ENCODE measurements at places on chromosomes 5 and 9.

DNA sequence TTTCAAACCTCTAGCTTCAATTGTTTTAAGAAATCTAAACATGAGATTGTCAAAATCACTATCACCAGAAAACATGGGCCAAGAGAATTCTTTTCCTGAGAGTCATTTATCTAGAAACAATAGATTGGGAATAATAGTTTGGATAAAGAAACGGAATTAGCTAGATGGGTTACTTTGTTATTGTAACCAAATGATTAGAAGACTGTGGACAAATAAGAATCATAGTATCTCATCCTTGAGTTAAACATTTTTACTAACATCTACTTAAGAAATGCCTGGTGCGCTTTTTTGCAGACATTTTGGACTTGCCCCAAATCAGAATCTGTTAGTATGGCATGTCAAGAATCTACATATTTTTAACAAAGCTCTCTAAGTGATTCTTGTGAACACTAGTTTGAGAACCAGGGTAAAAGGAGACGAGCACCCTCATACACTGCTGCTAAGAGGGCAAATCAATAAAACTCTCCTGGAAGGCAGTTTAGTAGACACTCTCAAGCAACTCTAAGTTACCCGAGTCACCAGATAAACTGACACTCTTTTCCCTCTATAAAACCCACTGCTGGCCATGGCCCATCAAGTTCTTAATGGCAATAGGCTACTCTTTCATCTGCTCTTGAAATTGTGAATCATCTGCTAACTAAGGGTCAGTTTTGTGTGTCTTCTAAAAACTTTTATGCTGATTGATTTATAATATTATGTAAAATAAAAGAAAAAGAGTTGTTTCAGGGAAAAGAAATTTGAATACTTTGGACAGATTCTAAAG is 39.1 kb downstream of the TPD52L3 start:
- no peak for DNase-seq

GRCh38 chr9:84485539-84485938 is 145.0 kb upstream of the SLC28A3 start:
- DNase-seq = no peak

DNA sequence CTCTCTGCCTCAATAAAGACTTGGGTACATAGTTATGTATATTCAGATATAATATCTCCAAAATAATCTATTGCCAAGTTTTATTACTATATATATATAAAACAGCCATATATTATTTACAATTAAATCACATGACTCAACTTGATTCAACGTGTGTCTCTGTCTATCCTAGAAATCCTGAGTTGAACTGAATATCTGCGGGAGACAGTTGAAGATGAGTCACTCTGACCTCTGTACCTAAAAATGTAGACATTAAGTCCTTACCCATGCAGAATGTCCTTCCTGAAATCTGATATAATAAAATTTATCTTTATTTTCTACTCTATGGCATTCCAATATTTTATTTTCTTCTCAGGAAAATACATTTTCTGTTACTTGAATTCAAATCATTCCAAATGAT is 218.2 kb upstream of the PRDM9 start:
- DNase-seq = no peak

- DNase-seq = no peak
These were observed 167.6 kb downstream of the NFIB start for GRCh38 chr9:14146201-14146874.

GRCh38 chr9:68426755-68427154 is 70.3 kb downstream of the PGM5 start:
- DNase-seq = no peak

DNA sequence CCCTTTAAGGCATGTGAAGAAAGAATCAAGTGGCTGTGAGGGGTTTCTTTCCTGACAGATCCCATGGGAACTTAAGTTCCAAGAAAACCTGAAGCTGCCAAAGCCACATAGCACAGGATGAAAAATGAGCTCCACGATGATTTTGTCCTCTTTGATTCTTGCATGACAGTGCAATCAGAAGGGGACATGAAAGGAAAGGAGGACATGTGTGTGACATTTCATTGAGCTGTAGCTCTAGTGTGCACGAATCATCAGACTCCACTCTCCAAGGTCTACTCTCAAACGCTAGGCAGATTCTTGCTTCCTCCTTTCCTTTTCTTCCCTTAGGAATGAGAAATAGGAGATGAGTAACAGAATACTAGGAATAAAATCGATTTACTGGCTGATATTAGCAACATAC is 142.0 kb downstream of the ZNF608 start:
- no peak for DNase-seq

GRCh38 chr5:135340568-135340967 is 58.5 kb downstream of the MACROH2A1 start:
- no peak for DNase-seq

- no peak for DNase-seq
These were observed 18.1 kb downstream of the GSN start for GRCh38 chr9:121285835-121286687.

DNA sequence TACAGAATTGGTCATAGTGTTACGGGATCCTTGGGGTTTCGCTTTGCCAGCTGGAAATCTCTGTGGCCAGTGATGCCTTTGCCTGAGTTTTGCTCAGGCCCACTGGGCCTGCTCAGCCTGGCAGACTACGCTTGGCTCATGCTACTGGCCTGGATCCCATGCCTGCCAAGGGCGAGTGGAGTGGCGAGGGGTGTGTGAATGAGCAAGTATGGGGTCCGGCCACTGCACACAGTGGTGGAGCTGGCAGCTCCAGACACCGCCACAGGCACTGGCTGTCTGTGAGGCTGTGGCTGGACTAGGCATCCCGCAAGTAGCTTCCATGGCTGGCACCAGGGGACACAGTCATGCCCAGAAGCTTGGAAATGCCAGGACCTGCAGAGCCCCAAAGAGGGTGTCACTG is 240.3 kb downstream of the ARRDC3 start:
- no peak for DNase-seq

DNA sequence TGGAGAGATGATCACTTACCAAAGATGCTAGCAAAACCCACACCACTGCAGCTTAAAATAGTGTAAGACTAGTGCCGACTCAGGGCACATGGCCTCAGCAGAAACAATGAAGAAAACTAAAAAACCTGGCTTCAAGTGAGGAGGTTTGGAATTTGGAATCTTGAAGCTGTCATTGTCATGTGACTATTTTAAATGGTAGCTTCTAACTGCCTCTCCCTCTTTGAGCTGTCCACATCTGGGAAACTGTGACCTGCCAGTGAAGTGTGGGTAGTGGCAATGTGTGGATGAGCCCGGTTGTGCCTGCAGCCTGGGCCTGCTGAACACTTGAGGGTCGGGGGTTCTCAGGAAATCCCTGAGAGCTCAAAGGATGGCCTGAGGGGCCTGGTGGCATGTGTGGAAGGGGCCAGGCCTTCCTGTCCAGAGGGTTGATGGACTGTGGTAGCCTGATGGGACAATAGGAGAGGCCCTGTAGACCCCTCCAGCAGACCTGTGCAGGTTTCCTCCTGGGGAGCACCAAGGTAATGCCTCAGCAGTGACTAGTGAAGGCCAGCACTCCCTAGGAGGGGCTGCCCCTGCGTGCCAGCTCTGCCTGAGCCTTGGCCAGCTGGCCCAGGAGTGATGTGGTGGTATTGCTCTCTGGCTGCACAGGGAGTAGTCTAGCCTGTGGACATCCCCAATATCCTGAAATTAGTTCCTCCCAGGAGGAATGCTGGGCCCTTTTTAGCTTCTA is 13.6 kb downstream of the USP20 start:
- DNase-seq = no peak

DNA sequence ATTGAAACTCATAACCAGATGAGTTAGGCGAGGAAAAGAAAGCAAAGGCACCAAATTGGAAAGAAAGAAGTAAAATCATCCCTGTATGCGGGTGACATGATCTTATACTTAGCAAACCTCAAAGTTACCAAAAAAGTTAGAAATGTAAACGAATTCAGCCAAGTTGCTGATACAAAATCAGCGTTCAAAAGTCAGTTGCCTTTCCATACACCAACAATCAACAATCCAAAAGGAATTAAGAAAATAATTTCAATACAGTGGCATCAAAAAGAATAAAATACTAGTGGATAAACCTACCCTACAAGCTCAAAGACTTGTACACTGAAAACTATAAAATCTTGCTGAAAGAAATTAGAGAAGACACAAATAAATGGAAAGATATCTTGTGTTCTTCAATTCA is 14.5 kb downstream of the OBP2B start:
- DNase-seq = no peak

DNA sequence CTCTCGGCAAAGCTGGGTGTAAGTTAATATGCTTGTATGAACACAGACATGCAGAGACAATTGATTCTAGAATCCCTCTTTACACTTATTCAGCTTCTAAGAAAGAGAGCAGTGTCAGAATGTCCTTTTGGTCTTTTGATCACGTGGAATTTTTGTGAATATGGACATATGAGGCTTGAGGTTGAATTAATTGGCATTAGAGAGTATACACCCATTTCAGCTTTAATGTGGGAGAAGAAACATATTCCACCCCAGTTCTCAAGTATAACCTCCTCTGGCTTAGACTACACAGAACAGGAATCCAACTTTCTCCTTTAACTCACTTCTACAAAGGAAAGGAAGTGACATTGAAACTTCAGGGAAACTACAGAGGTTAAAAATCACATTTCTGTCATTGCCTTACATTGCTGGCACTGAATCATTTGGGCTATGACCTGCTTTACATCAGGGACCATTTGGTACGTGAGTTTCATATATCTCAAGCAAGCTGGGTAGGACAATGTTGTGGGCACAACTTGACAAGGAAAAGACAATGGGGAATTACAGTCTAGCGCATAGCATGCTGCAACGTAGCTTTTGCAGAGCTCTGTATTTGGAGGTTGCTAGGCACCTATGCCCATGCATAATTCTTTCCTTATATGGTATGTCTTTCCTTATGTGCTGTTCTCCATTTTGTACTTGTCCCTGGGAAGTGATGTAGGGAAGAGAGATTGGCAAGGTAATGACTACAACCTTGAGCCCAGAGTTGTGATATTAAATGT is 19.5 kb downstream of the DAB2 start:
- DNase-seq = no peak

- DNase-seq = no peak
These were observed 36.6 kb downstream of the ACER2 start for GRCh38 chr9:19445452-19445851.

Measured in activated gamma-delta T cell treated with Interleukin-2 at 50 U/mL for 16 hours (primary cell).